ENCODE measurements at places on chromosomes 6 and 20. TPM values are rescaled to one million over a fixed set of nuclear protein-coding genes. Genes with fewer than 3 reads are reported as not detected.

Gene CDH4
- 0.45 TPM for total RNA-seq

DNA sequence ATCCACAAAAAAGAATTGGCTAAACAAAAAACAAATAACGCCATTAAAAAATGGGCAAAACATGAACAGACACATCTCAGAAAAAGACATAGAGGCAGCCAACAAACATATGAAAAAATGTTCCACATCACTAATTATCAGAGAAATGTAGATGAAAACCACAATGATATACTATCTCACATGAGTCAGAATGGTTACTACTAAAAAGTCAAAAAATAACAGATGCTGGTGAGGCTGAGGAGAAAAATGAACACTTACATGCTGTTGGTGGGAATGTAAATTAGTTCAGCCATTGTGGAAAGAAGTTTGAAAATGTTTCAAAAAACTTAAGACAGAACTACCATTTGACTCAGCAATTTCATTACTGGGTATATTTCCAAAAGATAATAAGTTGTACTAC, 430.1 kb upstream of the JAG1 start:
- H3K27me3 ChIP-seq: no peaks in the 10 kb centered on the region
- H3K4me3 ChIP-seq: no peak overlapping the region
- H3K36me3 ChIP-seq: no peaks in the 10 kb centered on the region
- no peaks in the 10 kb centered on the region for H3K4me1 ChIP-seq

Gene OPRL1
- 0.48 TPM for total RNA-seq

Gene OTOR
- not detected for total RNA-seq

Gene HSPA12B
- not detected for total RNA-seq

GRCh38 chr6:118281291-118281690, 266.8 kb upstream of the PLN start:
- H3K27ac ChIP-seq: no peak overlapping the region
- no peaks in the 10 kb centered on the region for H3K36me3 ChIP-seq
- ATAC-seq: no peak
- H3K4me1 ChIP-seq: no peaks in the 10 kb centered on the region
- H3K4me3 ChIP-seq: no peak overlapping the region
- H3K27me3 ChIP-seq: peaks cover 17% of the 10 kb centered on the region

GRCh38 chr20:46724343-46724959, 15.0 kb downstream of the SLC2A10 start:
- no peaks in the 10 kb centered on the region for H3K36me3 ChIP-seq
- H3K27ac ChIP-seq: no peak overlapping the region
- H3K4me1 ChIP-seq: no peaks in the 10 kb centered on the region
- H3K4me3 ChIP-seq: no peak overlapping the region
- no peaks in the 10 kb centered on the region for H3K27me3 ChIP-seq

Gene RIPPLY2
- not detected for total RNA-seq

GRCh38 chr6:67679566-67680296, 955.4 kb upstream of the ADGRB3 start:
- no peaks in the 10 kb centered on the region for H3K27me3 ChIP-seq
- no peak overlapping the region for H3K4me3 ChIP-seq
- H3K4me1 ChIP-seq: no peaks in the 10 kb centered on the region
- no peak overlapping the region for H3K27ac ChIP-seq
- H3K36me3 ChIP-seq: no peaks in the 10 kb centered on the region

- no peaks in the 10 kb centered on the region for H3K36me3 ChIP-seq
- no peaks in the 10 kb centered on the region for H3K27me3 ChIP-seq
- H3K4me3 ChIP-seq: no peak overlapping the region
- H3K4me1 ChIP-seq: no peaks in the 10 kb centered on the region
- ATAC-seq: no peak
These were observed 74.6 kb downstream of the HMGN3 start for GRCh38 chr6:79159846-79160245.

DNA sequence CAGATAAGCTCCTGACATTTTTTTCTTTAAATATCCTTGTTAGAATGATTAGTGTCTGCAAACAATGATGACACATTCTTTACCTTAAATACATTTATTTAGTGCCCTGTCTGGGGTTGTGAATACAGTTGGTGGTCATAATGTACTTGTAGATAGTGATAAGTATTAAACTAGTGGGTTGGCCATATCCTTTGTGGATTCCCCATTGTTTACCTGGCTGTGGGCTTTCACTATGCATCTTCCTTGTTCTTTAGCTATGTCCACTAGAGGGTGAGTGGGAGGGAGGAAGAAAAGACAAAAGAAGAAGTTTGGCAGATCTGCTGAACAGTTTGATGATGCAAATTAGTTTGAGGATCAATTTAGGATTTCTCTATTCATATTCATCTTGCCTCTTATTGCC, 15.7 kb downstream of the HS3ST5 start:
- H3K27me3 ChIP-seq: peaks cover 2% of the 10 kb centered on the region
- no peak for ATAC-seq
- H3K4me1 ChIP-seq: no peaks in the 10 kb centered on the region
- no peak overlapping the region for H3K4me3 ChIP-seq

Gene BTN1A1
- total RNA-seq: 0.21 TPM

Gene RIPOR2
- 113 TPM for total RNA-seq

Gene SMOC2
- not detected for total RNA-seq
